ENCODE measurements at places on chromosomes 5 and 9. TPM values are rescaled to one million over a fixed set of nuclear protein-coding genes. Genes with fewer than 3 reads are reported as not detected.
A peak's percentile ranks its signal among the peaks of the same experiment; 100 is the strongest.

The IL3 gene
- not detected for total RNA-seq

The C8G gene
- 1.1 TPM for total RNA-seq

The THBS4 gene
- 5.6 TPM for total RNA-seq

The ABLIM3 gene
- 0.27 TPM for total RNA-seq

The ROPN1L gene
- 0.43 TPM for total RNA-seq

The CARTPT gene
- total RNA-seq, result not detected

The CACFD1 gene
- total RNA-seq, result 56.2 TPM

The PRRX2 gene
- total RNA-seq, result 0.91 TPM

The ITK gene
- total RNA-seq, result not detected

DNA sequence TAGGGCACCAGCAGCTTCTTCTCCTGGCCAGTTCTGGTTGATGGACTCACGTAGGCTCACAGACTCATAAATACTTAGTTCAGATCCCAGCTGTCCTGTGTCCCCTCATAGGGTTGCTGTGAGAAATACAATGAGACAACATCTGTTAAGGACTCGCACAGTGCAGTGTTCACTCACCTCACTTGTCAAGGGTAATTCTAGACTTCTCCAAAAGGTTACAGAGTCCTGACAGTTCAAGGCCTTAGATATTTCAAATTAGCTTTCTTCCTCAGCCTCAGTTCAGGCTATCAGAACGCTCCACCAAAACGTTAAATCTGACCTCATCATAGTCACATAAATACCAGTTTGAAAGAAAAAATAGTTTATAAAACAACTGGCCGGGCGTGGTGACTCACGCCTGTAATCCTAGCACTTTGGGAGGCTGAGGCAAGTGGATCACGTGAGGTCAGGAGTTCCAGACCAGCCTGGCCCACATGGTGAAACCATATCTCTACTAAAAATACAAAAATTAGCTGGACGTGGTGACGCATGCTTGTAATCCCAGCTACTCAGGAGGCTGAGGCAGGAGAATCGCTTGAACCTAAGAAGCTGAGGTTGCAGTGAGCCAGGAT is 106.3 kb downstream of the UGCG start:
- no peak for DNase-seq
- peaks cover 9% of the 10 kb centered on the region for H3K27me3 ChIP-seq
- no peaks in the 10 kb centered on the region for H3K36me3 ChIP-seq
- H3K4me1 ChIP-seq, result peaks cover 3% of the 10 kb centered on the region
- no peak overlapping the region for H3K4me3 ChIP-seq

DNA sequence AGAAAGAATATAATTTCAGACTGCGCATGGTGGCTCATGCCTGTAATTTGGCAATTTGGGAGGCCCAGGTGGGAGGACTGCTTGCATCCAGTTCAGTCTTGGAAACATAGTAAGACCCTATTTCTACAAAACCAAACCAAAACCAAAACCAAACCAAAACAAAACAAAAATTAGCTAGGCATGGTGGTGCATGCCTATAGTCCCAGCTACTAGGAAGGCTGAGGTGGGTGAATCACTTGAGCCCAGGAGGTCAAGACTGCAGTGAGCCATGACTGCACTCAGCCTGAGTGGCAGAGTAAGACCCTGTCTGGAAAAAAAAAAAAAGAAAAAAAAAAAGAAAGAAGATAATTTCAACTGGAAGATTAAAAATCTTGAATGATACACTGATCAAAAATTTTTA is 137.0 kb upstream of the ACOT12 start:
- H3K27ac ChIP-seq, result no peak overlapping the region
- H3K36me3 ChIP-seq, result peaks cover 3% of the 10 kb centered on the region
- no peak overlapping the region for H3K4me3 ChIP-seq
- H3K4me1 ChIP-seq, result peaks cover 21% of the 10 kb centered on the region
- no peak for DNase-seq
- H3K27me3 ChIP-seq, result no peaks in the 10 kb centered on the region

- no peaks in the 10 kb centered on the region for H3K4me1 ChIP-seq
- no peak overlapping the region for H3K4me3 ChIP-seq
- H3K27me3 ChIP-seq, result peaks cover 15% of the 10 kb centered on the region
- no peaks in the 10 kb centered on the region for H3K36me3 ChIP-seq
- no peak overlapping the region for H3K27ac ChIP-seq
These were observed 167.7 kb upstream of the TBCA start for GRCh38 chr5:77943851-77944250.

- H3K27me3 ChIP-seq, result no peaks in the 10 kb centered on the region
- peak within 1 kb of the TSS; percentile 87 for H3K4me3 ChIP-seq
- peak; percentile 89 for DNase-seq
- H3K4me1 ChIP-seq, result peaks cover 30% of the 10 kb centered on the region
- H3K27ac ChIP-seq, result peak within 1 kb of the TSS; percentile 94
These were observed at the start of gene TMEFF1 for GRCh38 chr9:100472788-100473275. TSS of gene TMEFF1 (plus strand) at chr9:100473149. CDS start at chr9:100473545, 396 bp downstream.

- H3K27me3 ChIP-seq, result peaks cover 30% of the 10 kb centered on the region
- H3K4me3 ChIP-seq, result no peak overlapping the region
- H3K27ac ChIP-seq, result no peak overlapping the region
- no peak for DNase-seq
These were observed 207.6 kb upstream of the S1PR3 start for GRCh38 chr9:88783711-88784083.

- no peaks in the 10 kb centered on the region for H3K36me3 ChIP-seq
- H3K27ac ChIP-seq, result peak overlapping the region; percentile 39
- no peaks in the 10 kb centered on the region for H3K27me3 ChIP-seq
- no peak for DNase-seq
- H3K4me1 ChIP-seq, result peaks cover 4% of the 10 kb centered on the region
- no peak overlapping the region for H3K4me3 ChIP-seq
These were observed 119.7 kb upstream of the SPATA31C2 start for GRCh38 chr9:88258024-88258423.

GRCh38 chr5:139133282-139133681 is 64.9 kb downstream of the SIL1 start:
- H3K4me3 ChIP-seq, result no peak overlapping the region
- H3K36me3 ChIP-seq, result no peaks in the 10 kb centered on the region
- peaks cover 23% of the 10 kb centered on the region for H3K4me1 ChIP-seq

DNA sequence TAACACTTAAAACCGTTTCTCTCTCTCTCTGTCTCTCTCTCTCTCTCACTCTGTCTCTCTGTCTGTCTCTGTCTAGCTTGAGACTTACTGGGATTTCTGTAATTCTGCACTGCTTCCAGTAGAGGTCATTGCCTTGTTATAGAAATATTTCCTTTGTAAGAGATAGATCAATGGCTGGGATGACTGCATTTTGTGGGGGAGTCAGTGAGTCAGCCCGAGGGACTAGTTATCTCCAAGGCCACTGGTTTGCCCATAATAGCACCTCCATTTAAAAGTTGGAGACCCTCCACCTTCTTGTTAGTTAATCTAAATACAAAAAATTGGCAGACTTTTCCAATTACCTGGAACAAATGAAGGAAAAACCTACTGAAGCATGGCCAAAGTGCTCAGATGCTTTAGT is 547.2 kb downstream of the LRRC70 start:
- DNase-seq, result no peak
- H3K27me3 ChIP-seq, result no peaks in the 10 kb centered on the region
- H3K36me3 ChIP-seq, result no peaks in the 10 kb centered on the region
- no peak overlapping the region for H3K27ac ChIP-seq

GRCh38 chr9:83959061-83959460 is 21.0 kb downstream of the HNRNPK start:
- peaks cover 6% of the 10 kb centered on the region for H3K4me1 ChIP-seq
- H3K36me3 ChIP-seq, result peaks cover 1% of the 10 kb centered on the region
- no peak overlapping the region for H3K27ac ChIP-seq
- no peaks in the 10 kb centered on the region for H3K27me3 ChIP-seq
- no peak overlapping the region for H3K4me3 ChIP-seq

DNA sequence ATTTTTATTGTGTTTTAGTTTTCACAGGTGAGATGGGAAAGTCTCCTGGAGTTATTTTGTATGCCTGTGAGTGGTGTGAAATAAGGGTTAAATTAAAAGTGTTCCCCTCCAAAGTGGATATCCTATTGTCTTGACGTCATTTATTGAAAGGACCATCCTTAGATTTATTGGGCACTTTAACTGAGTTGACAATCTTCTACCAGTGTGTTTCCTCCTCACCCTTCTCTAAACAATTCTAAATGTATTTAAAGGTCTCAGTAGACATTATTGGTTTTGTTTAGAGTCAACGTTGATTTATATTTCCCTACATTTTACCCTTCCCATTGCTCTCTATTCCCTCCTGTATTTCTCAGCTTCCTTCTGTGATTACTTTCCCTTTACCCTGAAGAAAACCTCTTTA is 40.8 kb downstream of the PRRC1 start:
- no peaks in the 10 kb centered on the region for H3K27me3 ChIP-seq
- no peak overlapping the region for H3K4me3 ChIP-seq
- peaks cover 16% of the 10 kb centered on the region for H3K4me1 ChIP-seq

- H3K27ac ChIP-seq, result no peak overlapping the region
- H3K36me3 ChIP-seq, result no peaks in the 10 kb centered on the region
- DNase-seq, result no peak
- H3K4me3 ChIP-seq, result no peak overlapping the region
These were observed 102.2 kb upstream of the CLINT1 start for GRCh38 chr5:157961176-157961575.

DNA sequence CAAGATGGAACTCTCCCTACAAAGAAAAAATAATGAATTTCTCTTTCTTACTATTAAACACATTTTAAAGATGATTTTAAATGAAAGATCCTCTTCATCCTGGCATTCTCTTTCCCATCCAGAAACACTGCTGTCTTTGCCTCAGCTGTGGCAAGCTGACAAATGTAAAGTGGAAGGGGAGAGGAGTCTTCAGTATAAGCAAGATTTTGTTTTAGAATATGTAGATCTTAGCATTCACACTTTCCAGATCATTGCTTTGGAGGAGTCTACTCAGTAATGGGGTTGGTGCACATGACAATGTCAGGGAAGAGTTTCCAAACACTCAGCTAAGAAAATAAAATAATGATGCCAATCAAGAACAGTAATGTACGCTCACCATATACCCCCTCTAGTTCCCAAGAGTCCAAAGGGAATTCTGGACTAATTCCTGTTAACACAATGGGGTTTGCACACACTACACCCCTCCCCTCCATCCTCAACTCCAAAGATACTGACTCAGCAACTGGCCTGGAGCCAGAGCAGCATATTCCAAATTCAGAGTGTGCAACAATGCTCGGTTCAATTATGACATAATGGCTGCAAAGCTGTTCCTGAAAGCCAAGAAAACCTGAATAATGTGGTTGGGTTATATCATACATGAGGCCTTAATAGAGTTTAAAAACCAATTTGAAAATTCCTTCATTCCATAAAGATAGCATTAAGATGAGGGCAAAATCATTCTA is 4.6 kb downstream of the C5orf63 start:
- no peaks in the 10 kb centered on the region for H3K27me3 ChIP-seq
- H3K27ac ChIP-seq, result no peak overlapping the region

GRCh38 chr5:39274398-39275085 is 55.2 kb upstream of the FYB1 start:
- DNase-seq, result no peak
- no peak overlapping the region for H3K4me3 ChIP-seq
- H3K4me1 ChIP-seq, result peaks cover 3% of the 10 kb centered on the region

GRCh38 chr9:89466451-89467277 is 31.2 kb downstream of the SEMA4D start:
- H3K27me3 ChIP-seq, result no peaks in the 10 kb centered on the region
- H3K36me3 ChIP-seq, result no peaks in the 10 kb centered on the region
- H3K4me3 ChIP-seq, result no peak overlapping the region
- peaks cover 18% of the 10 kb centered on the region for H3K4me1 ChIP-seq
- no peak overlapping the region for H3K27ac ChIP-seq
- DNase-seq, result no peak

DNA sequence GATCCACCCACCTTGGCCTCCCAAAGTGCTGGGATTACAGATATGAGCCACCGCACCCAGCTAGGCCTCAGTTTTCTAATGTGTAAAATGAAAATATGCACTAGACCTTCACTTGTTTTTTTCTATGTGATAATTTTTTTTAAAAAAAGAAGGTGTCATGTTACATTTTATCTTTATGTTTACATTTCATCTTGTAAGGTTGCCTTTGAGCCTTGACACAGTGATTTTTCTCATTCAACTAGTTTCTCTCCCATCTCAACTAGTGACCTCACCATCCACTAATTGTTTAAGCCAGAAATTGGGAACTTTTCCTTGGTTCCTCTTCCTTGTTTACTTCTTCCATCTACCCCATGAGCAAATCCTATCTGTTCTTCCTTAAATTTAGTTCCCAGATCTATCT is 21.5 kb downstream of the TMC1 start:
- H3K36me3 ChIP-seq, result no peaks in the 10 kb centered on the region
- H3K27me3 ChIP-seq, result no peaks in the 10 kb centered on the region
- no peak overlapping the region for H3K4me3 ChIP-seq
- DNase-seq, result no peak

GRCh38 chr5:155884041-155884440 is 442.9 kb upstream of the SGCD start:
- no peaks in the 10 kb centered on the region for H3K36me3 ChIP-seq
- no peak overlapping the region for H3K4me3 ChIP-seq
- H3K27me3 ChIP-seq, result peaks cover 46% of the 10 kb centered on the region
- H3K4me1 ChIP-seq, result peaks cover 7% of the 10 kb centered on the region
- no peak for DNase-seq

- H3K27ac ChIP-seq, result no peak overlapping the region
- H3K36me3 ChIP-seq, result peaks cover 11% of the 10 kb centered on the region
- no peaks in the 10 kb centered on the region for H3K27me3 ChIP-seq
- no peaks in the 10 kb centered on the region for H3K4me1 ChIP-seq
- no peak overlapping the region for H3K4me3 ChIP-seq
- no peak for DNase-seq
These were observed 60.9 kb downstream of the SLC12A2 start for GRCh38 chr5:128144491-128144890.

- no peak overlapping the region for H3K27ac ChIP-seq
- H3K36me3 ChIP-seq, result no peaks in the 10 kb centered on the region
- DNase-seq, result no peak
- H3K4me1 ChIP-seq, result no peaks in the 10 kb centered on the region
These were observed 45.3 kb upstream of the SIL1 start for GRCh38 chr5:139243425-139243970.

GRCh38 chr5:180047667-180048066 is 23.9 kb downstream of the RNF130 start:
- H3K4me1 ChIP-seq, result peaks cover 34% of the 10 kb centered on the region
- H3K27me3 ChIP-seq, result no peaks in the 10 kb centered on the region
- peaks cover 29% of the 10 kb centered on the region for H3K36me3 ChIP-seq
- no peak overlapping the region for H3K4me3 ChIP-seq

- no peak overlapping the region for H3K4me3 ChIP-seq
- H3K27ac ChIP-seq, result no peak overlapping the region
These were observed 204.5 kb downstream of the CWC27 start for GRCh38 chr5:64973215-64973614.

GRCh38 chr5:109196087-109196822 is 213.5 kb downstream of the PJA2 start:
- H3K36me3 ChIP-seq, result peaks cover 1% of the 10 kb centered on the region
- no peaks in the 10 kb centered on the region for H3K27me3 ChIP-seq
- H3K4me3 ChIP-seq, result no peak overlapping the region
- H3K4me1 ChIP-seq, result peaks cover 16% of the 10 kb centered on the region
- H3K27ac ChIP-seq, result peak overlapping the region; percentile 15

Data from progenitor cell of endocrine pancreas (in vitro differentiated cells).